ENCODE measurements at places on chromosomes 7 and 10.

DNA sequence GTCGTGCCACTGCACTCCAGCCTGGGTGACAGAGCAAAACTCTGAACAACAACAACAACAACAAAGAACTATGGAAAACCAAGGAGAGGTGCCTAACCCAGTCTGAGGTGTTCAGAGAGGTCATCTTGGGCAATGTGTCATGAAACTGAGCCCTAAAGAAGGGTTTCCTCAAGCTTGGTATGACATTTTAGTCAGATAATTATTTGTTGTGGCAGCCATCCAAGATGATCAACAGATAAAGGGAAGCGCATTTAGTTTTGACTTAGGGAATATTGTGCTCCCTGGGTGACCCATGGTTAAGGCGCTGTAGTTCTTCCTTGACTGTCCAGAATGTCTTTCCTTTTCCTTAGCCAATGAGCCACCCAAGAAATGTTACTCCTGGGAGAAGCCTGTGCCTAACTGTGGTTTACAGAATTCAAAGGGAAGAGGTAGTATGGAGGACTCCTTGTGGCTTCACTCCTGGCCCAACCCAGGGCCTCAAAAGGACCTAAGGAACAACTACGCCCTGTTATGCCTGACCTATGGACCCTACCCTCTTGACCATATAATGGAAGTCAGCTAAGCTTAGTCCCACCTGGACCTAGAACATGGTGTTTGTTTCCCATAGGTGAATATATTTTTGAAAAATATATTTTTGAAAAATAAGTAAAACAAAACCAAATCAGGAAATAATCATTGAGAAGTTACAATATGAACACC lies 42.4 kb downstream of the TPST1 start:
- no peak for DNase-seq

GRCh38 chr10:26730552-26730951 lies 33.1 kb downstream of the PDSS1 start:
- no peak for DNase-seq

GRCh38 chr7:73992101-73992562 lies 35.8 kb upstream of the ELN start:
- DNase-seq, result no peak

DNA sequence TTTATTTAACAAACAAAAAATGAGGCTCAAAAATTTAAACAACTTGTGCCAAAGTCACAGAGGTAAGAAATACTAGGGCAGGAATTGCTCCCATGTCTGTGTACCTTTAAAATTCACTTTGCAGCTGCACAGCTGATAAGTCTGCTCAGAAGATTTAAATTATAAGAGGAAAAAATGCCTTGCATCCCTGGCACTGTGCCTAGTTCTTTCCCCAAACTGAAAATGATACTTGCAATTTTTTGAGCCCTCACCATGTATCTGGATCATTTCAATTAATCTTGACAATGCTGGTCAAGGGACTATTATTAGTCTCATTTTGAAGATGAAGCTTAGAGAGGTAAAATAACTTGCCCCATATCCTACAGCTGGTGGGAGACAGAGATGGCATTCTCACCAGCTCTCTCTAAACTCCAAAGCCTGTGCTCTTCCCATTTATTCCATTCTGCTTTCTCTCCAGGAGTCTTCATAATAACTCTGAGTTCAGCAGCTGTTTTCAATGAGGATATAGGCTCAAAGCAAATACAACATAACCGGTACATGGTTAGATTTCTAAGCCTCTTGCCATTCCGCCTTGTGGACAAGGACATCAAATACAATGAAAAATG lies 350.5 kb upstream of the LRRTM3 start:
- DNase-seq, result no peak

DNA sequence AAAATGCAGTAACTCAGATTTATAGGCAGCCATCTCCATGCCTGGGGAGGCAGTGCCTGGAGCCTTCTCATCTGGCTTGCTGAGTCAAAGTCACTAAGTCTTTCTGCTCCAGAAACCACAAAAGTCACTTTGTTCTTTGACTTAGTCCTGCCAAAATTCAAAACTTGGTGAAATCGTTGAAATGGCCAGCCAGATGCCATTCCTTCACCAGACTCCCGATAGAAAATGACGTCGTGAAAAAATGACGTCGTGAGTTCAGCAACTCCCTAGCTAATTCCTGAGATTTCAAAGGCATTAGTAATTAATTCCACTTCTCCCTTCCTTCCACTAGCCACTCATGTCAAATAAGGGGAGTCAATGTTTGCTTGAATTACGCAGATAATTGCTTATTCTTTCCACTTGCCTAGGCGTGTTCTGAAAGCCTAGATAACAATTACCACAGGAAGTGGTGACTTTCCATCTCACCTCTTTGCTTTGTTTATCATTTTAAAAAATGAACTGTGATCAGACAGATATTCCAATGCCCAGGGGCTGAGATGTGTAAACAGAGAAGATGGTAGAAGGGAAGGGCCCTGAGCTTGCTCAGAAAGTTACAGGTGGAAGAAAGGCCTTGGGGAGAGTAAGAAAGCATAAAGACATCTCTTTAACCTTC lies 48.5 kb upstream of the OSBPL3 start:
- DNase-seq, result peak; percentile 46
